GOT3 (cell line): ENCODE measurements at places on chromosomes 16 and 17.

DNA sequence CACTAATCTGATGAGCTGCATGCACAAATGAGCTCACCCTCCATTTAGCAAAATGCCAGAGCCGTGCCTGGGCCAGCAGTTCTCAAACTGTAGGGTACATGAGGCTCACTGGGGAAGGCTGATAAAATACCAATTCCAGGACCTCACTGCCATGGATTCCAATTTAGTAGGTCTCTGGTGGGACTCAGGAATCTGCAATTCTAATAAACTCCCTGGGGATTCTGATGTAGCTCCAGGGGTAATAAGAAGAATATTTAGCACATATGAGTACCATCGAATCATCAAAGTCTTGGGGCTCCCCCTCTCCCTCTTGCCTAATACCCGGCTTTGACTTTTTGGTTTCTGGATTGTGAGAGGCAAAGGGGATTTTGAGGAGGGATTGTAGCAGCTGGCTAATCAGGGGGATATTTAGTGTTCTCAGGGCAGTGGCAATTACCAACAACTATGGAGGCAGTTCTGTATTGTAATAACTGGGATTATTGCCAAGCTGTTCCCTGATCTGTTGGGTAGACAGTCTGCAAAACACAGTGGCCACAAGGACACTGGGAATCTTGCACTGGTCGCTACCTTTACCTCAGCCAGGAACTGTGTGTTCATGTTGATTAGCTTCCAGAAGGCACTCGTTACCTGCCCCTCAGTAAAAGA lies 140.4 kb downstream of the SHISA9 start:
- DNase-seq = no peak

GRCh38 chr17:78971756-78972506 lies 7.8 kb downstream of the LGALS3BP start:
- DNase-seq = no peak

DNA sequence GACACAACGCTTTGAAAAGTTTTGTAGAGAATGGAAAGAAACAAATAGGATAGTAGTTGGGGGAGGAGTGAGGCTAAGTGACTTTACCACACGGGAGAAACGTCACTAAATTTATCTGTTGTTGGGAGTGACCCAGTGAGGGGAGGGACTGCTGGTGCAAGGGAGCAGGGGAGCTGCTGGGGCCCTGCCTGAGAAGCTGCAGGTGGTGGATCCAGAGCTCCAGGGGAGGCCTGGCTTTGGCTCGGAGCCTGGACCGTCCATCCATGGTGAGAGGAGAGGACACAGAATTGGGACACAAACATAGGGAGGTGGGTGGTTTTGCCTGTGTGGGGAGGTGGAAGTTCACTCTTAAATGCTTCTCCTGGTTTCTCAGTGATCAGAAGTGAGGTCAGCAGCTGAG lies 107.6 kb downstream of the GOSR1 start:
- no peak for DNase-seq

DNA sequence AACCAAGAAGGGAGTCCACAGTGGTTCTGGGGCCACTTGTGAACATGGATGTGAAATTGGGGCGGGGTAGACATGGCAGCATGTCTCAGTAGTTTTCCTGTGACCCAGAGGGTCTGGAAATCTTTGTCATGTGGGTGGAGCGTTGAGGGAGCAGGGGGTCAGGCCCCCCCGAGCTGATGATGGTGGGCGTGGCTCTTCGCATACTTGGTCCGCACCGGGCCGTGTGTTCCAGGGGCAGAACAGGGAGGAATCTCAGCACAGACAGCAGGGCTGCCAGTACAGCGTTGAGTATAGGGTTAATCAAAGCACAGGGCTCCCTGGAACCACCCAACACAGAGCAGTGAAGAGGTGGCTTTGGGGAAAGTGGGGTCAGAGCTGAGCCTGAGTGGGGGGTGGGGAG lies 267.5 kb downstream of the SEC14L1 start:
- DNase-seq = no peak

DNA sequence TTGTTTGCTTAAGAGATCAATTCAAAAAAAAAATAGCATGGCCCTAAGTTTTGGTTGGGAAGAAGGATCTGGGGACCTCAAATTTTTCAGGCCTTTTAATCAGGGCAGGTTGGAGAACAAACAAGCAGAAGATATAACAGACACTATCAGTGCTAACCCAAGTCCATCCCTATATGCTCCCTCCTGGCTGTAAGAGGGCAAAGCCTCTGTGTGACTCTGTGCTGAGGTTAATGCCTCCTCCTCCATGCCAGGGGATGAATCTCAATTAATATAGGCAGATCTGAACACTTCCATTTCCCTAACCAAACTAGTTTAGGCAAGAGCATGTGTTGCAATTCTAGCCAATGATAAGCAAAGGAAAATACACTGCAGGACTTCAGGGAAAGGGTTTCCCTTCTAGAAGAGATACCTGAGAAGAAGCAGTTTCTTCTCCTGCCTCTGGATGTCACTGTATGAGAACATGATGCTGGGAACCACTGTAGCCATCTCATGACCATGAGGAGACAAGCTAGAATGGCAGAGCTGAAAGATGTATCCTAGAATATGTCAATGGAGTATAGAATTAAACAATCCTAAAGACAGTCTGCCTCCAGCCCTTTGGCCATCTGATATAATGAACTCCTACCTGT lies 76.0 kb downstream of the CHD9NB start:
- DNase-seq = no peak

GRCh38 chr17:30248786-30249185 lies 13.3 kb upstream of the SLC6A4 start:
- no peak for DNase-seq

DNA sequence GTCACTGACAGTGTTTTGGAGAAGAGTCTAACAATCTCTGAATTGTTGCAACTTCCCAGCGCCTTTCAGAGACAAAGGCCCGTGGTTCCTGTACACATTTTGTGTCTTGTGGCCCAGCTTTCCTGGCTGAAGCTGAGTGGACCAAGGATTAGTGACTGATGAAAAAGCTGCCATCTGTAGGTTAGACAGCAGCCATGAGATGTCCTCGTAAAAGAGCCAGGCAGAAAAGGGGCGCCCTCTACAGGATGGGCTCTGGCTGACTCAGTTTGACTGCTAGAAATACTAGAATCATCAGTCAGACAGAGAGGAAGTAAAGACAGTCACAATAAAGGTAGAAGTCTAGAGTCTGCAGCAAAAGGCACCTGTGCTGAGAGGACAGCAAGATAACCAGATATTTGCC lies 26.5 kb upstream of the NF1 start:
- no peak for DNase-seq

- DNase-seq = no peak
Observed at GRCh38 chr16:20939611-20940010, 39.0 kb downstream of the LYRM1 start.

GRCh38 chr17:70123193-70123592 lies 46.1 kb upstream of the KCNJ2 start:
- no peak for DNase-seq

DNA sequence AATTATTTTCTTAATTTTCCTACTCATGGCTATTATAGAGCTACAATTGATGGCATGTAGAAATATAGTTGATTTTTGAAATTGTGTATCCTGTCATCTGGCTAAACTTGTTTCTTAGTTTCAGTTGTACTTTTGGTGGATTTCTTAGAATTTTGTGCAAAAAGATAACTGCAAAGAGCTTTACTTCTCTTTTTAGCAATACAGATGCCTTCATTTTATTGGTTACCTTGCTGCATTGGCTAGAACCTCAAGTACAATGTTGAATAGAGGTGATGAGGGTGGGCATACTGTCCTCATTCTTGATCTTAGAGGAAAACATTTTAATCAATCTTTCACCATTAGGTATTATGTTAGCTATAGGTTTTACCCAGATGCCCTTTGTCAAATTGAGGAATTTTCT lies 67.9 kb downstream of the METRNL start:
- no peak for DNase-seq

DNA sequence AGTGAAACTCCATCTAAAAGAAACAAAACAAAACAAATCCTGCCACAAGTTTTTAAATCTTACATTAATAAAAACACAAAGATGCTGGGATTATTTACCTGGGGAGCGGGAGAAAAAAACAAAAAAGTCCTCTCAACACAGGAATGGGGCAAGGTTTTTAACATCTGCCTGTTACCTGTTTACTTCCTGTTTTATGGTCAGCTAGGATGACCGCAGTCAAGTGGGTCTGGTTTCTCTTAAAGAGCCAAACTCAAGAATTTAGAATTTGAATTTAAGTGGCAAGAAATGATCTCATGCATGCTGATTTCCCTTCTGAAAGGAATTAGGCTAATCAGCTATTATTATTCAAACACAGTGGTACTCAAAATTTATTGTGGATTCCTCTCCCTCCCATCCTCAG lies 39.7 kb upstream of the TBC1D3K start:
- no peak for DNase-seq

DNA sequence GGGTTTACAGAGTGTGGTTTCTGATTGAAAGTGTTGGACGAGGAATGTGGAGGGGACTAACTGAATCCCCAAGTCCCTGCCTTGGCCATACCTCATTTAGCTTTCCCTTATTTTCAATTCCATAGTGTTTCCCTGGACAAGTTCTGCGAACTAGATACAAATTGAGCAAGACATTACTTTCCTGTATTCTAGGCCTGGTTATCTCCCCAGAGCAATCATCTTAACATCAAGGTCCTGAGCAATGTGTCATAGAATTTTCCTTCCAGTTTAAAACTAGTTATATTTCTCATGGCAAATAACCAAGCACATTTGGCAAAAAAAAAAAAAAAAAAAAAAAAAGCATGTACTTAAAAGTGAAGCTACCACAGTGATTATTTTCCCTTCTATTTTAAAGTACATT lies 330.1 kb downstream of the CDH11 start:
- DNase-seq = no peak

DNA sequence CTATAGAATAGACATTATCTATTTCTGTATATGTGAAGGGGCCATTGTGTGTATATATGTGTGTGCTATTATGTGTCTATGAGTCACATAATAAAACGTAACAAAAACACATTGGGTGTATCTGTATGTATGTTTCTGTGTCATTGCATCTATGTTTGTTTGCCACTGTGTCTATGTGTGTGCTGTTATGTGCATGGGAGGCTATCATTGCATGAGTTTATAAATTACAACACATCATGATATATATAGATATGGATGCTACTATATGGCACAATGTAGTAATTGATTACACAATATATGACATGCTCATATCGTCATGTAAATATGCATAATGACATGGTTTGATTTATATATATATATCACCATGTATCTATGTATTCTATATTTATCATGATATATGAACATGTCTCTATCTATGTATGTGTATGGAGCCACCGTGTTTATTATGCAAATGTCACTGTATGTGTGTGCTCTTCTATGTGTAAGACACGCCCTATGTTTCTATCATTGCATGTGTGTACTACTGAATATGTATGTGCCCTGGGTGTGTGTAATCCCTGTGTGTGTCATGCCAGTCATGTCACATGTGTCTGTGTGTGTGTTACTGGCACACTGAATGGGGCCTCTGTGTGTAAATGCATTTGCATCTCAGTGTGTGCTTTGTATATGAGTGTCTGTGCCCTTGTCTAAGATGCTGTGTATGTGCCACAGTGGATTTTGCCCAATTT lies 1.4 kb upstream of the TSPOAP1 start:
- DNase-seq = no peak

GRCh38 chr16:1458977-1459341 lies 14.6 kb upstream of the CCDC154 start:
- no peak for DNase-seq

GRCh38 chr17:42922294-42922693 lies 21.7 kb downstream of the G6PC1 start:
- no peak for DNase-seq

DNA sequence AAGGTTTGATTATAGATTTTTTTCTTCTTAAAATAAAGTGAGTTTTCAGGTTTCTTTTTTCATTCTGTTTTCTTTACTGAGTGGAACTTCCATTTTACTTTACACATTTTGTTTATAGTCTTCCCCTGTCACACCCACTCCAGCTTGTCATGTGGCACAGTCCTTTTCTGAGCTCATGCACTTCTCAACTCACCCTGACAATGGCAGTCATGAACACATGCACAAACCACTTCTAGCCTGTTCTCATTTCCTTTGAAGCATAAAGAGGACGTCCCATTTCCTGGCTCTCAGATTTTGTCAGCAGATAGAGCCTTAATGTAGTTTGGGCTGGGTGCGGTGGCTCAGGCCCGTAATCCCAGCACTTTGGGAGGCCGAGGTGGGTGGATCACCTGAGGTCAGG lies 168.0 kb downstream of the AHSP start:
- no peak for DNase-seq

GRCh38 chr17:5446786-5447185 lies 7.8 kb upstream of the C1QBP start:
- no peak for DNase-seq

DNA sequence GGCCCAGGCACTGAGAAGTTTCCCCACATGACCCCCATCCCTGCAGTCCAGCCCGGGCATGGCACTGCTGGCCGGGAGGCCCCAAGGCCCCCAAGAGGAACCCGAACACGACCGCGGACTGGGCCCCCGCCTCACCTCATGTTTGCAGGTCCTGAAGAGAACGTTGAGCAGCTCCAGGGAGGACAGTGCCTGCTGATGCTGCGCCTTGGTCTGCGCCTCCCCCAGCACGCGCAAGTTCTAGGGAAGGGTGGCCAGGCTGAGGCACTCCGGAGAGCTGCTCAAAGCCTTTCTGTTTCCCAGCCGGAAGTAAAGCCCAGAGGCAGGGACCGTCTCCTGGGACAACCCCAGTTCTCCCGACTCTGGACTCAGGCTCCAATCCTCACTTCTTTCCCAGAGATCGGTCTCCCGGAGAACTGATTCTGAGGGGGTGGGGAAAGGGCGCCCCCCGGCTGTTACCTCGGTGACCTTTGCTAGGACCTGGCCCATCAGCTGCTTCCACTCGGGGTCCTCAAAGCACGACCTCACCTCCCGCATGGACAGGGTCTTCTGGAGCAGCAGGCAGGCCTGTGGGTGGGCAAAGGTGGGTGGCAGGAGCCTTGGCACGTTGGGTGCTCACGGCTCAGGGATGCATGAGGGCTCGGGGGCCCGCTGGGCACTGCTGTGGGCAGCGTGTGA lies 13.7 kb downstream of the MYBBP1A start:
- DNase-seq = no peak

GRCh38 chr17:39092692-39093230 lies 58.7 kb downstream of the PLXDC1 start:
- no peak for DNase-seq

DNA sequence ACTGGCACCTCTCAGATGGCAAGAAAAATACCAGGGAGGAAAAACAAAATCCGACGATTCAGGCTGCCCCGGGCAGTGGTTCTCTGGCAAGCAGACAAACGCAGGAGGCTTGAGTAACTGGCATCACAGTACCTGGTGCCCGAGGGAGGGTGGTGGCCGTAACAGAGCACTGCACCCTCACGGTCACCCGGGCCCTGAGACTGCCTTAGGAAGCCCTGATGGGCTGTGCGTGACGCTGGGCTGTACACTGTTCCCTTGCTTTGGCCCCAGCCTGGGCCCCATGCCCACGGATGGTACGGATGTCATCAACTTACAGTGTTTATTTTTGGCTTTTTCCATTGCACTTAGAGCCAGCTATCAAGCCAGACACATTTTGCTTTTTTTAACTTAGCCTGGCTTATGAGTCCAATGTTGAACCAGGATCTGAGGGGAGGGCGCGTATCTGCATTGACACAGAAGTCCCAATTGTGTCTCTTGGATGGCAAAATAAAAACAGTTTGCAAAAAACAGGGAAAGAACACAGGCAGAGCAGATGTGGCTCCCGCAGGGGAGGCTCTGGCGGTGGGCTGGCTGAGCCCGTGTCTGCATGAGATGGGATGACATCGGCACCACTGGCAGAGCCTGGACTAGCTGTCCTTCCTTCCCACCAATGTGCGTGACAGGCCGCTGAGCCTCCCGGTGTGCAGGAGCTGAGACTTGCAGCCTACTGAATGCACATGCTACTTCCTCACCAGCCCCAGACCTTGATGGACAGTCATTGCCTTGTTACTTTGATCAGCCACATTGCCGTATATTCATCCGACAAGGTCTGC lies 287.7 kb downstream of the FOXL1 start:
- DNase-seq = no peak
